NCI-H526 (cell line): ENCODE measurements at places on chromosomes 7 and 10.

DNA sequence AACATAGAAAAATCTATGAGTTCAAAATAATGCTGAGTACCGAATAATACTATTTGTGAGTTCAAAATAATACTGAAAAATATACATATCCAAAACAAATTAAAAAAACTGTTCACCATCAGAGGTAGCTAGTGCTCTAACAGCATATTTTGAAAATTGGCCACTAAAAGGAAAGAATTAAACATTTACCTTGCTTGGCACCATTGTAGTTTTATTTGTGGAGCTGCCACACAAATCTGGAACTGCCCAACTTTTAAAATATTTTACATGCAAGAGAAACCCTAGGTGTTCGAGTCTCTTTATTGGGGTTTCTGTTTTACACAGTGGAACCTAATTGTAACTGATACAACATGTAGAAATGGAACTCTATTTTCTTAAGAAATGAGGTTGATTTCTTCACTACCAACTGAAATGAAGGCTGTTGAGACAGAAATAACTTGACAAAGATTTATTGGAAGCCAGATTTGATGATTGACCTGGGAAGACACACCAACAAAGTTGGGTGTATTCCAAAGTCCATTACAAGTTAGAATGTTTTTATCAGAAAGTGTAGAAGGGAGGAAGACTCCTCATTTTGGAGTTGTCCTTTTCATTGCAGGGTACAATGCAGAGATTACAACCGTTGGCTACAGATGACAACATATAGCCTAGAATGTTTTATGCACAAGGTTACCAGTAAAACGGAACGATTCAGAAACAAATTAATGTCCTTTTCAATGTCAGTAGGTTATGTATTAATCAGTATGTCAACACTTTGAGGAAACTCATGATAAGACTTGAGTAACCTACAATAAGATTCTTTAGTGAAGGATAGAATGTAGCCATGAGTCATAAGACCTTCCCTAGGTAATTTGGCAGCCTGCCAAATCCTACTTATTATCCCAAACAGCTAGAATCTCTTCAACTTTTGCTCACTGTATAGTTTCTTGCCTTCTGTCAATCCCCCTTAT, 73.8 kb upstream of the PAPSS2 start:
- DNase-seq: no peak

DNA sequence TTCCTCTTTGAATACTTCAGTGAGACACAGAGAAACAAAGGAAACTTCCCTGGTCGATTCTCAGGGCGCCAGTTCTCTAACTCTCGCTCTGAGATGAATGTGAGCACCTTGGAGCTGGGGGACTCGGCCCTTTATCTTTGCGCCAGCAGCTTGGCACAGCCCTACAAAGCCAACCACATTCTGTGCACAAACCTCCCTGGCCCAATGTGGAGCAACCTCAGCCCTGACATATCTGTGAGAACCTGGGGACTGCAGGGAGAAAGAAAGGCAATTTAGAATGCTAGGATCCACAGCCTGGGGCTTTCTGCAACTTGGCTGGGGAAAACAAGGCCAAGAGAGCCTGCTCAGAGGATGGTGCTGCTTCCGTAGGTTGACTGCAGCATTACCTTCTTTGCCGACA, 63.5 kb upstream of the PRSS58 start:
- DNase-seq: no peak

GRCh38 chr7:41976411-41976810, 260.6 kb downstream of the GLI3 start:
- DNase-seq: no peak

- DNase-seq: no peak
Measured at GRCh38 chr10:126691456-126691855, 21.0 kb upstream of the C10orf90 start.

DNA sequence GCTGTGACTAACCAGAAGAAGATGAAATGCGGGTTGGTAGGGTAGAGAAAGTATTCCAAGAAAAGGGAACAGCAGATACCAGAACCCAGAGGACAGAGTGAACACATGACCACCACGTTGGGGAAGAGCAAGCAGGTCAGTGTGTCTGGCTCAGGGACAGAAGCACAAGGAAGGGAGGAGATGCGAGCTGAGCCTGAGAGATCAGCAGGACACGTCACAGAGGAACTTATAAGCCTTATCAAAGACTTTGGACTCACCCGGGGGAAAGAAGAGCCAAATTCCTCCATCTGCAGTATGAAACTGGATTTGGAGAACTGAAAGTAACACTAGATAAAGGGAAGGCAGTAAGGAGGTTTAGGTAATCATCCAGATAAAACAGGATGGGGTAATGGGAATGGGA, 232.1 kb upstream of the NPVF start:
- DNase-seq: no peak

GRCh38 chr10:104546756-104547155, 94.3 kb upstream of the SORCS3 start:
- peak; percentile 20 for DNase-seq

GRCh38 chr10:44259090-44259874, 125.6 kb downstream of the CXCL12 start:
- no peak for DNase-seq

DNA sequence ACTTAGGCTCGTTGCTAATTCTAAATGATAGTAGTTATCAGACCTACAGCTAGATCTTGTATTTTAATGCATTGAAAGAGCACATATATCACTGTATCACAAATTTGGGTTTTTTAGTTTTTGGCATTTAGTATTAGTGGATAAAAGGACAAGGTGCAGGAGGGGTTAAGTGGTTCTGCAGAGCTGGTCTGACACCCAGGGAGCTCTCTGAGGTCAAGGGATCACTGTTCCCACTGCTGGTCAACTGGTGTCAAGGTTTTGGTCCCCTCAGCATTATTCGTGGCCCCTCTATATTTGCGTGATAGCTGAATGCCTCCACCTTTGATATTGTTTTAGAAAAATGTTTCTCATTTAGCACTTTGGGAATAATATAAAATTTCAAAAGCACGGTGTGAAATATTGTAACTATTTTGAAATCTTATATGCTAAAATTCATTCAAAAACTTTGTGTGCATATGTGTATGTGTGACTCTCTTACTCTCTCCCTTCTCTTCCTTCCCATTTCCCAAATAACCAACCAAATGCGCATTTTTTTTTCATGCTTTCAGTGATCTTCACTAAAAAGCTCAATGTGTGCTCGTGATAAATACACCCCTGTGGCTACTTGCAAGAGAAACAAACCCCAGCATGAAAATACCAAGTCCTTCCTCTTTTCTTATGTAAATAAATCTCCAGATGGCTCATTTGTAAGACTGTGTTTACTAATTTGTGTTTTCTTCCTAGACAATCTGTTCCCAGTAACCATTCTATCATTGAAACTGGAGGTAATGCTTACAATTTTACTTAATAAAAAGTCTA, 309.2 kb downstream of the FGFR2 start:
- no peak for DNase-seq

- no peak for DNase-seq
Measured at GRCh38 chr10:33265621-33266020, 68.8 kb downstream of the NRP1 start.

DNA sequence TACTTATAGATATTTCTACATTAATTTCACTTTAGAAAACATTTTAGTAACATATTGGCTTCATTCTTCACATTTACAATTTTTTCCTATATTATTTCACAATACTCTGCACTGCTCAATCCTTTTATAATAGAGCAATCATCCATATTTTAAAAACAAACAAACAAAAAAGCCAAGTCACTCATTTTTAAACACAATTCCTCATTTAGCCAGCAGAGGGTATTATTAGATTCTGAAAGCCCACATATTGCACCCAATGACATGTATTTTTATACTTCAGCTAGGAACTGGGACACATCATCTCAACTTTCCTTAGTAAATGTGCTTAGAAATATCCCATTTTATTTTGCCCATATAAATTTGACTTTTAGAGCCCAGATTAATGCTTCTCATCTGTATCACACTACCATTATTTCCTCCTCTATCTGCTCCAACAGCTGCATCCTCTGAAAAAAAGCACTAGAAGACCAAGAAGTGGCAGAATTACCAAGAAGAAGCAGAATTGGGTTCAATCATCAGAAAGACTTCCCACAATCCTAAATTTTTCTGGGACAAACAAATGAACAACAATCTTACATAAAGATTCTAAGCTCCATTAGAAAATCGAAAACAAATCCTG, 29.5 kb downstream of the CTNNA3 start:
- DNase-seq: peak; percentile 4

DNA sequence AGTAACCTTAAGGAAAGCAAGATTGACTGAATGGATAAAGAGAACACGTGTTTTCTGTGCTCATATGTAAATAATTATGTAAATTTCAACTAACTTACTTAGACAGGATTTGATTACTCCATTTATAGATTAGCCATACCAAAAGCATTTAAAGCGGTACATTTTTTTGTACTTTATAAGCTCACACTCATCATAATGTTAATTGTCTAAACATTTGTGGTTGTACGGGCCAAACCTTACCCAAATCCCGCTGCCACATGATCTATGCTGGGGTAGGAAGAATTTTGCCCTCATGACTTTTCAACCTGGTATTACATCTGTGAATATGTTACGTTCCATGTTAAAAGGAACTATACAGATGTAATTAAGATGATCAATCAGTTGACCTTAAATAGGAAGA, 29.1 kb downstream of the MKX start:
- DNase-seq: peak; percentile 9

GRCh38 chr7:152601305-152601798, 74.6 kb downstream of the XRCC2 start:
- no peak for DNase-seq

- no peak for DNase-seq
Measured at GRCh38 chr7:159067576-159068487, 76.8 kb downstream of the VIPR2 start.

GRCh38 chr7:78473571-78474301, 675.2 kb downstream of the PHTF2 start:
- DNase-seq: no peak

- no peak for DNase-seq
Measured at GRCh38 chr10:33382921-33383713, 48.6 kb upstream of the NRP1 start.

DNA sequence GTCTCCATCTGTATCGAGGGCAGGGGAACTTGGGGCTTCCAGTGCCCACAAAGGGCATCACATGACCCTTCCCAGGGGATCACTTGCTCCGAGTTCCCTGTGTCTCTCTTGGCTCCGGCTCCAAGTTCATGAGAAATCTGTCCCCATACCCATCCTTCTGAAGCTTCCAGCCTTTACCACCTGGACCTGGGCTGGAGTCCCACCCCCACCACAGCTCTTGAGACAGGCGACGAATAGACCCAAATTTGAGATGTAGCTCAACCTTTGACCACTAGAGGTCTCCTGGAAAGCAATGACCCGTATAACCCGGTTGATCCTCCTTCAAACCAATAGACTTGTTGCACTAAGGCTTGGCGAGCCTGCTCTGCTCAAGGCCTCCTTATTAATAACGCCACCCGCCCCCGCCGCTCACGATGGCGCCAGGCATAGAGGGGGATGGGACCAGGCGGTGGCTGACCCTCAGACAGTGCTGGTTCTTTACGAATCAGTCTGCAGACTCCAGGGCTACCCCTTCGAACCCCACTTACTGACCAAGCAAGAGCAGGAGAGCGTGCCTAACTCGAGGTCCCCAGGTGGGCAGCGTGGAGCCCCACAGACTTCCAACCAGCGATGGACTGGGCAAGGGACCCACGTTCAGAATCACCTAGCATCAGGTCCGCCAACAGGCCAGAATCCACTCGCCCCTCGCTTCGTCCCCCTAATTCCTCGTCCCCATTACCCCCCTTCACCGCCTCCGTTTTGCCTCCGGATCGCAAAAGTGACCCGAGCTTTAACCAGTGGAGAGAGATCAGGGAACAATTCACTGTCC, 4.4 kb upstream of the ARID5B start:
- DNase-seq: peak; percentile 32

DNA sequence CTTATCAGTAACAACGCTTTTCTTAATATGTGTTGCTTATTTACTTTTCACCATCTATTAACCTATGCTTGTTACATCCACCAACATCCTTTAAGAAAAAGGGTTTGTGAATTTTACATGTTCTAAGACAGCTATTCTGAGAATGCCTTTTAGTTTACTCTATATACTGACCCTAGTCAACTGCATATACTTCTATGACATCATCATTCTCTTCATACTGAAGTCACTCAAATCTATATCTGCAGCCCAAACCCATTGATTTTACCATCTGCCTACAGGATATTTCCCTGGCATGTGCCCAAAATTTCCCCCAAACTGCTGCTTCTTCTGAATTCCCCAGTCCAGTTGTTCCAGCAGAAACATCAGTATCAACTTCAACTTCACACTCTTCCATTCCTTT, 94.6 kb upstream of the FAM204A start:
- DNase-seq: no peak

DNA sequence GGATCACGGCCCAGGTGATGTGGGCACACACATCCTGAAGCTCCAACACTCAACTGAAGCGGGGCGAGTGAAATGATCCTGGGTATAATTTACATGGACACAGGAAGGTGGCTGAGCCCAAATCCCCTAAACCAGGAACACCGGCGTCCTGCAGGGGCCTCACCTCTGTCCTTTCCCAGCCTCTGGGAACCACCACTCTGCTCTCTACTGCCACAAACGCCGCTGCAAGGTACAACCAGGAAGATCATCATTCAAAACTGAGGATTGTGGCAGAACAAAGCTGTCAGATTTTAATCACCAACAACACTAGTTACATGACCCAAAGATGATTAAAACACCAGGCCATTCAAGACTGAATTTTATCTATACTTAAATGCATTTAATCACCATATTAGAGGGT, 104.0 kb downstream of the DIP2C start:
- DNase-seq: no peak

DNA sequence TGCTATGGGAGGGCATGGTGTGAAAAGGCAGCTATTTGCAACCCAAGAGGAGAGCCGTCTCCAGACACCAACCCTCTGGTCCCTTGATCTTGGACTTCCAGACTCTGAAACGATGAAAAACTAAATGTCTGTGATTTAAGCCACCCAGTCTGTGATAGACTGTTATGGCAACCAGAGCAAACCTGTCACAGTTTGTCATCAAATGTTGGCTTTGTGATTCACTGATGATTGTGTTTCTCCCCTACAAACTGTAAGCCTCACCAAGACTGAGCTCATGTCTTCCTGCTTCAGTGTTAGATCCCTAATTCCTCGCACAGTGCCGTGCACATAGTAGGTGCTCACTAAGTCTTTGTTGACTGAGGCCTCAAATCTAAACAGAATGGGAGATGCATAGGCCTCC, 224.6 kb upstream of the PITRM1 start:
- no peak for DNase-seq
